MCF 10A (cell line): ENCODE measurements at places on chromosomes 12 and 14. TPM values are rescaled to one million over a fixed set of nuclear protein-coding genes. Genes with fewer than 3 reads are reported as not detected.

DNA sequence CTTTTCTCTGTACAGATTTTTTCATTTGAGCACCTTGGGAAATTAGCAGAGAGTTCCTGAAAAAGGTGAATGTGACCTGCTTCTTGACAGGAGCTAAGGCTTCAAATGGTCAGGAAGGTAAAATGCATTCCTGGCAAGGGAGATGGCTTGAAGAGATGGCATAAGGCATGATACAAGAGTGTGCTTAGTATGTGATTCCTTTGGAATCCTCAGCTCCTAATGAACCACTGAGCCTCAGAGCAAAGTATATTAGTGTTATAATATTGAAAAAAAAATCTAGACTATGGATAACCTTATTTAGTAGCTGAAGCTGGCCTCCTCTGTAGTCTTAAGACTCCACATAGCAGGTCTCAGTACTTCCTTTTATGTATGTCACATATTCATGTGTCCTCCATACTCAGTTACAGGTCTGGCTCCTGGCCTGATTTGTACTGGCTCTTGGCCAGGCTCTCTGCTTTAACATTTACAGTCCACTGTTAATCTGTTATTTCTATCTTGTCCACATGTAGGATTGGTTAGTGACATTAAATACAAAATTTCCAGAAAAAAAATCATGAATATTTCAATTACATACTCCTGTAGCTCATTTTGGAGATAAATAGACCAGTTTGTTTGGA is 17.9 kb downstream of the TOGARAM1 start:
- no peak for DNase-seq
- H3K27ac ChIP-seq: no peak overlapping the region
- H3K27me3 ChIP-seq: no peaks in the 10 kb centered on the region
- H3K4me3 ChIP-seq: no peak overlapping the region

The TDRD9 gene
- total RNA-seq: 0.40 and 0.91 TPM in 2 replicates

GRCh38 chr12:42706321-42706720 is 116.8 kb upstream of the PRICKLE1 start:
- H3K27ac ChIP-seq: peak overlapping the region; percentile 12
- DNase-seq: peak; percentile 29
- H3K4me3 ChIP-seq: no peak overlapping the region
- peaks cover 5% of the 10 kb centered on the region for H3K4me1 ChIP-seq
- H3K36me3 ChIP-seq: peaks cover 5% of the 10 kb centered on the region

The ACSS3 gene
- not detected in 2 replicates for total RNA-seq

DNA sequence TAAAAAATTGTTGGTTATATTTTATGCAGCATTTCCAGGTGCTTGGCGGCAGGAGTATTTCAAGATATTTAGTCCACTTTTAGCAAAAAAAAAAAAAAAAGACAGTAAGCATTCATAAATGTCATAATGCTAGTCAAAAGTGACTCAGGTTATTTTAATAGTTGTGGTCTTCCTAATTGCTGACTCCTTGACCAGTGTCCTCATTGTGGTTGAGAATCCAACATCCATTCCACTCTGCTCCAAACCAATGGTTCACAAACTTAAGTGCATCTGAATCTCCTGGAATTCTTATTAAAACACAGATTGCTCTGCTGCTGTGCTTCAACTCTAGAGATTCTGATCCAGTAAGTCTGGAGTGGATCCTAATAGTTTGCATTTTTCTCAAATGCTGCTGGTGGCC is 71.4 kb downstream of the AKAP6 start:
- peaks cover 5% of the 10 kb centered on the region for H3K36me3 ChIP-seq
- peaks cover 13% of the 10 kb centered on the region for H3K4me1 ChIP-seq
- H3K4me3 ChIP-seq: no peak overlapping the region

The SERPINA12 gene
- total RNA-seq: not detected in 2 replicates

DNA sequence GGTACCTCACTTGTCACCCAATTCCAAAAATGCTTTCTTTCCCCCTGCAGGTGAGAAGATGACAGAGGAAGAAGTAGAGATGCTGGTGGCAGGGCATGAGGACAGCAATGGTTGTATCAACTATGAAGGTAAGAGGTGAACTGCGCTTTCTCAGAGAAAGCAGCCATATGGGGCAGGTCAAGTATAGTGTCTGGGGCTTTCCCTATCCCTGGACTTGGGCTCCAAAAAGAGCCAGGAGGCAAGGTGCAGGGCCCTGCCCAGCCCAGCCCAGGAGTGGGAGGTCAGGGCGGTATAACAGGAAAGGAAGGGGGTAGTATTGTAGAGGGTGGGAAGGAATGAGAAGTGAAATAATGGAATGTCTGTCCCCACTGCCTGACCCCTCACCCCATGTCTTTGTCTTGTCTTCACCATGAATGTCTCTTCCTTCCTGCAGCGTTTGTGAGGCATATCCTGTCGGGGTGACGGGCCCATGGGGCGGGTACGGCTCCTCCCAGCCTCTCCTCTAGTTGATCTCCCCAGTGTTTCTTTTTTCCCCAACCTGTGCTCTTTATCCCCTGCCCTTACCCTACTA is 2.1 kb downstream of the MYL6 start:
- DNase-seq: no peak
- peak overlapping the region; percentile 100 for H3K27ac ChIP-seq
- no peaks in the 10 kb centered on the region for H3K27me3 ChIP-seq
- peak overlapping the region; percentile 97 for H3K4me3 ChIP-seq
- H3K4me1 ChIP-seq: peaks cover 26% of the 10 kb centered on the region
- peaks cover 81% of the 10 kb centered on the region for H3K36me3 ChIP-seq

The KRT73 gene
- not detected in 2 replicates for total RNA-seq

- peaks cover 24% of the 10 kb centered on the region for H3K4me1 ChIP-seq
- no peaks in the 10 kb centered on the region for H3K36me3 ChIP-seq
- H3K27ac ChIP-seq: peak overlapping the region; percentile 82
- no peaks in the 10 kb centered on the region for H3K27me3 ChIP-seq
Measured at GRCh38 chr12:75623631-75624154, 112.3 kb upstream of the KRR1 start.

DNA sequence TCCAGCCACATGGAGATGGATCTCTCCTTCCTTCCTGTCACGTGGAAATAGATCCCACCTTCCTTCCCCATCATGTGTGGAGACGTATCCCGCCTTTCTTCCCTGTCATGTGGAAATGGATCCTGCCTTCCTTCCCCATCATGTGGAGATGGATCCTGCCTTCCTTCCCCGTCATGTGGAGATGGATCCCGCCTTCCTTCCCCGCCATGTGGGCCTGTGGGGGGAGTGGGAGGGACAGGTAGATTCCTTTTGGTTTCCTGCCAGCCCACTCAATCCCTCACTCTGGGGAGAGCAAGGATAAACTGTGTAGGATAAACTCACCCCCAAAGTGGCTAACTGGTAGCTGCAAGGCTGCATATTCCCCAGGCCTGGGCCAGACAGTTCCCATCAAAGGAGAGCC is 31.7 kb upstream of the TDRD9 start:
- H3K4me3 ChIP-seq: no peak overlapping the region
- H3K27ac ChIP-seq: no peak overlapping the region

DNA sequence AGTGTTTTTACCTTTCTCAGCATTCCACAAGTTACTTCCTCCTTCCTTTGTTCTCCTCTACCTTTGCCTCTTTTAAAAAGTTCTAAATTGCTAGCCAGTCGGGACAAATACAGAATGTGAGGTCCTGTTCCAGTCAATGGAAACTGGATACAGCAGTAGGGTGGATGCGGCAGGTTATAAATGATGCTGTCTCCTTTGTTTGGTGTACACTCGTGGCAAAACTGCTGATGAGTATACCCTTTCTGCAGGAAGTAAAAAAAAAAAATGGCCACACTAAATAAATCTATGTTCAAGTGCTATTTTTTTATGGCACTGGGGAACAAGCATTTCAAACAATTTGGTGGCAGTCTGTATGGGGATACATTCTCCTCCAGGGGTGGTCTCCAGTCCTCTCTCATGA is 27.5 kb downstream of the KLRK1 start:
- no peak overlapping the region for H3K4me3 ChIP-seq
- peaks cover 22% of the 10 kb centered on the region for H3K4me1 ChIP-seq
- H3K27ac ChIP-seq: no peak overlapping the region
- H3K27me3 ChIP-seq: no peaks in the 10 kb centered on the region
- DNase-seq: no peak
